ENCODE measurements at places on chromosomes 1 and 21.

DNA sequence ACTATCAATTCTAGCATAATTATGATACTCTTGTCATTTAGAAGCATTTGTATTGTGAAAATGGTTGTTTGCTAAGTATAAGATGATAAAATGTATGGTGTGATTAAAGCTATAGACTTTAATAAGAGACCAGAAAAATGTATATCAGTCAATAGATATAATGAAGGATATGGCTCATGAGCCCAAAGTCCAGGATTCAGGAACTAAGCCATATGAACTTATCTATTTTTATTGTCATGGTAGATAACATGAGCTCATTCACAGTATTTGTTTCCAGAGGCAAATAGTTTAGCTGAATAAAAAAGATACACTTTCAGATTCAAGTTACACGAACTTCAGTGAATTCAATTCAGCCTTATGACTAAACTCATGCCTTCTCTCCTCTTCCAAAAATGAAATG is 32.7 kb downstream of the PRDX6 start:
- no peak for DNase-seq

DNA sequence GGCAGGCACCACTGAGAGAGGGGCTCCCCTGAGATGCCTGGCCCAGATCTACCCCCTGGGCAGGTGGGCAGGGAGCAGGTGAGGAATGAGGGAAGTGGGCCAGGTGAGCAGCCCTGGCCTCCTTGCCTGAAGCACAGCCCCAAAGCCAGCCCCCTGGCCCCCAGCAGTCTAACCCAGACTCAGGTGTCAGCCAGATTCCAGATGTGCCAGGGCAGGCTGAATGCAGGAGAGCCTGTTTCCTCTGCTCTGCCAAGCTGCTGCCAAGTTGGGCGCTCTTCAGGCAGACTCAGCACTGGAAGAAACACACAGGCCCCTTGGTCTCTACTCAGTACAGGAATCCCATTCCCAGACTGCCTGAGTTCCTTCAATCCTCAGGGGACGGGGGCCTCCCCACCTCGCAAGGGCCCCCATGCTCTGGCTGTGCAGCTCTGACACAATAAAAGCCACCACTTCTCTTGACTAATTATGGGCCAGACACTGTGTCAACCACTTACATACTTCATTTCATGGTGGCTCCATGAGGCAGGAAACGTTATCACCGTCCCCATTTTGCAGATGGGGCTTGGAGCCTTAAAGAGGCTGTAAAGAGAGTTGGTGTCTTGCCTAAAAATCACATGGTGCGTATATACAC is 20.4 kb downstream of the ARHGEF19 start:
- DNase-seq = no peak

DNA sequence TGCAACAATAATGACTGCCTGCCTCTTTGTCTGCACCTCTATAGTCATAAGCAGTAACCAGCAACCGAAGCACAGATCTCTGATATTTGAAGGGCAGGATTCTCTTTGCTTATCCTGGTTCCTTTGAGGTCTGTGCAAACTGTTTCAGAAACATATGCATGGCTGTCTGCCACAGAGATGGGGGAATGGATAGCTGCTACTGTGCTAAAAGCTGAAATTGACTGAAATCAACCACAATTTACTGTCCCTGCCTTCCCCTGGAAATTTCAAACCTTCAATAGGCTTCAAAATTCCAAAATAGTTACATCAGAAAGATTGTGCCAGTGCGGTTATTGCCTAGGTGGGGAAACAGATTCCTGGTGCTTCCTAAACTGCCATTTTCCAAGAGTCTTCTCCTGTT is 136.8 kb upstream of the GORAB start:
- DNase-seq = no peak

GRCh38 chr21:44533121-44533890 is 6.7 kb downstream of the KRTAP10-1 start:
- no peak for DNase-seq

GRCh38 chr1:230056098-230056497 is 10.9 kb upstream of the GALNT2 start:
- DNase-seq = no peak

DNA sequence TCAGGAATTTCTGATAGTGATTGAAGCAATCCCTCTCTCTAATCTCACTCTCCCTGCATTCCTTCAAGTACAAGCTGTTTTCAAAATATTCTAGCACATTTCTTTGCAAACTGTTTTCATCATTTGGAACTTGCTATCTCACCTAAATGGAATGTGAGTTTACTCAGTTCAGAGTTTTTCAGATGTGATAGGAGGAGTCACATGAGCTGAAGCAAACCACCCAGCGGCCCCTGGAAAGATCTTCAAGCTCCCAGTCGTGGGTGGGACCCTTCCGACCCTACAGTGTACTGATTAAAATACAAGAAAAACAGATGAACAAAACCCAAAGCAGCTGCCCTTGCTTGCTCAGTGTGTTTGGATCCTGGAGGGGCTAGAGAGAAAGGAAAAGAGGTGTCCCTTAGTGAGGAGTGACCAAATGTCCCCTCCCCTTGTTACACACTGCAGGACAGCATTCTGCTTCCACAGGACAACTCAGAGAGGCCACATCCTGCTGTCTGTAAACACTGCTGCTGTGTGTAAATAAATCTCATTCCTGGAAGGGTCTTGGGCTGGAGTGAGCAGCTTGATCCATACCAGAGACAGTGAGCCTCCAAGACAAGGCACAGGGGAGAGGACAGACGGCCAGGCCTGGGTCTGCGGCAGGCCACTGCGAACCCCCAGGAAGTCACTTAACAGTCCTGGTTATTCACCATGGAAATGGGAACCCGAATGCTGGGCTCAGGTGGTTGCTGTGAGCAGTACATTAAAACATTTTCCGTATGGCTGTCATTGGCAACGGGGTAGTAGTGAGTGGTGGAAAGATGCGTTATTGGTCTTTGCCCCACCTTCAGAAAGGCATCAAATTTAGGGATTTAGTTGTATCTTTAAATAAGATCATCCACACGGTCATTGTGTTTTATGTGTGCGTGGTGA is 229.2 kb downstream of the RHOU start:
- peak; percentile 51 for DNase-seq

- DNase-seq = peak; percentile 24
Measured at GRCh38 chr1:168945870-168946269, 160.6 kb upstream of the ATP1B1 start.

DNA sequence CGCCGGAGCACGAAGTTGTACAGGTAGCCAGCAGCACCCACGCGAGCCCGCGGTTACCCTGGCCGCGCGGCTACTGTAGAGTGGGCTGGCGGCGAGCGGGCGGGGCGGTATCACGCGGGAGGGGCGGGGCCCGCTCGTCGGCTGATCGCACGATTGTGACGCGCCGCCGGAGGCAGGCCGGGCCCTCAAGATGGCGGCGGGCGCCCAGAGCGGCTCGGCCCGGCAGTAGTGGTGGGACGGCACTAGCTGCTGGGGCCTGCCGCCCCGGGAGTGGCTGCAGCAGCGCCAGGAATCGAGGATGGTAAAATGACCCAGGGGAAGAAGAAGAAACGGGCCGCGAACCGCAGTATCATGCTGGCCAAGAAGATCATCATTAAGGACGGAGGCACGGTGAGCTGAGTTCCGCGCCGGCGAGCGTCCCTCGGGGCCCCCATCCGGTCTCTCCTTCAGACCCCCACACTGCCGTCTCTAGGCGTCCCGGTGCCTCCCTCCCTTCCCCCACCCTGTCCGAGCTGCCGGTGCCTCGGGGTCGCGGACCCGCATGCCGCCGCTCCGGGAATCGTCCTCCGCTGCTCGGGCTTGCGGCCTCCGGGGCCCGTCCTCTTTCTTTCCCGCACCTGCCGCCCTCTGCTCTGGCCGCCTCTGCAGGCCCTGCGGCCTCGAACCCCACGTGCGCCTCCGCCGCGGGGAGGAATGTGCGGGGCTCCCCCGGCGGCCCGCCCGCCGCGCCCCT is 68.3 kb downstream of the SLC35A3 start:
- DNase-seq = peak; percentile 96

GRCh38 chr1:169484683-169485430 is 887 bp downstream of the SLC19A2 start:
- DNase-seq = peak; percentile 73

DNA sequence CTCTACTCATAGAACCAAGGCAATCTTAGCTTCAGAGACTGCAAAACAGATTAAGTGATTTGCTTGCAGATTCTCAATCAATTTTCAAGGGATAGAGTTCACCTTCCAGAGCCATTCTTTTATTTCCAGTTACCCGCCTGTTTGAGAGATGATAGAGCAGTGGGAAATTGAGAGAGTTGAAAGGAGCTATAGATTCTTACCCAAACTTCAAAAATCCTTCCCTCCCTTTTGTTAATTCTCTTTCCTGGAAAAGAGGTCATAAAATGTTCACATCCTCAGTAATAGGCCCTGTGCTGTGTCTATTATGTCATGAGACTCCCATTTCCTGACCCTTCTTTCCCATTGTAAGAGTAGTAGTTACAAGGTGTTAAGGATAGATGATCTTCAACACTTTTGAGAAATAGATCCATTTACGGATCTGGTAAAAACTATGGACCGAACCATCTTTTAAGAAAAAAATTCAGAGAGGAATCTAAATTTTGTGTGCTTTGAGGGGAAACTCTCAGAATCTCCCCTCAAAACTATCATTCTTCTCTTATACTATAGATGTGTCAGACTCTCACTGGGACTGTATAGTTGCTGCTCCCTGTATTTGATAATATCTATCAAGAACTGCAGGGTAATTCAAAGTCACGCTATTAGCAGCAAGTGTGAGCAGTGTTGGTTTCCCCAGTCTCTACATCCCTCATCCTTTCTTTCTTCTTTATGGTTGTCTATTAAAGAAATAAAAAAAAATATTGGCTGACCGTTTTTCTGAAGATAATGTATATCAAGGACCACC is 8.0 kb downstream of the RGS4 start:
- no peak for DNase-seq

GRCh38 chr1:109161858-109162606 is 48.1 kb downstream of the ELAPOR1 start:
- peak; percentile 65 for DNase-seq

DNA sequence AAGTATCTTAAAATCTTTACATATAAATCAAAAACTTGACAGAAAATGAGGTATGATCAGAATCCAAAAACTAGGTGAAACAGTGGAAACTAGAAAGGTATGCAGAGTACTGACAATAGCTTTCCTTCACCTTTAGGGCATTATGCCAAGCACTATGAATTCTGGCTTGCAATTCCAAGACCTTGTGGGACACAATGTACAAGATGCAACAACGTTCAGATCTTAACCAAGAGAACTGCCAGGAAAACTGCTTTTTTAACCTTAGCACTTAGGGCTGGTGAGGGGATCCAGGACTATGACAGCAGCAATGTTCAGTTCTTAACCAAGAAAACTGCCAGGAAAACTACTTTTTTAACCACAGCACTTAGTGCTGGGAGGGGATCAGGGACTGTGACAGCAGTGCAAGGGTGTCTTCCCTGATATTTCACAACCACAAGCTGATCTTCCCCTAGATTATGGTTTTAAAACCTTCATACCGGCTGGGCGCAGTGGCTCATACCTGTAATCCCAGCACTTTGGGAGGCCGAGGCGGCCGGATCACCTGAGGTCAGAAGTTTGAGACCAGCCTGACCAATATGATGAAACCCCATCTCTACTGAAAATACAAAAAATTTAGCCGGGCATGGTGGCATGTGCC is 22.3 kb downstream of the FOXJ3 start:
- DNase-seq = no peak

DNA sequence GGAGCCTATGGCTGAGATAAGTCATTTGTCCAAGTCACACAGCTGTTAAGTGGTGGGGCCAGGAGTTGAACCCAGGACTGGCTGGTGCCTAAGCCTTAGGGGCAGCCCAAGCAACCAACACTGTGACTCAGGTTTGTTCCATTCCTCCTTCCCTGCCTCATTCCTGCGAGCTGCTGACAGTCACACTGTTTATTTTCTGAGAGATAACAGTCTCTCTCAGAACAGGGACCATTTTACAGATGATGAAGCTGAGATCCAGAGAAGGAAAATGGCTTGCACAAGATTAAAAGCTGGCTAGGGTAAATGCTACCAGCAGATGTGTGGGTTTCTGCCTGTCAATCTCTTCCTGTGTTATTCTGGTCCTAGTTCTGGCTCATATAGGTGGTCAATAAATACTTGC is 24.3 kb upstream of the TCEA3 start:
- DNase-seq = no peak

- DNase-seq = no peak
Measured at GRCh38 chr1:145979746-145980456, 15.4 kb downstream of the POLR3GL start.

- DNase-seq = no peak
Measured at GRCh38 chr1:241048622-241049021, 308.4 kb downstream of the RGS7 start.

GRCh38 chr1:230170153-230170547 is 103.1 kb downstream of the GALNT2 start:
- no peak for DNase-seq

- no peak for DNase-seq
Measured at GRCh38 chr21:34669149-34669879, 520 bp downstream of the CLIC6 start.

DNA sequence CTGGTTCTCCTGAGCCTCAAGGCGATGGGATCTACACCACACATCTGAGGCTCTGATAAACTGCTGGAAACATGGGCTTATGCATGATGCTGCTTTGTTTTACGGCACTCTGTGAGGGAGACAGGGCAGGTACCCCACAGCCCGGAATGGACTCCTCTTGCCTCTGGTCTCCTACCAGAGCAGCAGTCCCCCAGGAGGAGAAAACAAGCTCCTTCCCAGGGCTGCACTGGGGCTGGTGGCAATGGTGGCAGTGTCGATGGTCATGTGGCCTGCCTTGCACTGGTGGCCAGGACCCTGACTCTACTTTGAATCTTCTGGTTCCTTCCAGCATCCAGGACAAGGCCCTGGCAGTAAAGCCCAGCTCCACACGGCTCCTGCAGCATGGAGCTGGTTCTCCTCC is 79.4 kb downstream of the TOMM20 start:
- DNase-seq = no peak

- no peak for DNase-seq
Measured at GRCh38 chr1:27868932-27869718, 3.2 kb upstream of the THEMIS2 start.

DNA sequence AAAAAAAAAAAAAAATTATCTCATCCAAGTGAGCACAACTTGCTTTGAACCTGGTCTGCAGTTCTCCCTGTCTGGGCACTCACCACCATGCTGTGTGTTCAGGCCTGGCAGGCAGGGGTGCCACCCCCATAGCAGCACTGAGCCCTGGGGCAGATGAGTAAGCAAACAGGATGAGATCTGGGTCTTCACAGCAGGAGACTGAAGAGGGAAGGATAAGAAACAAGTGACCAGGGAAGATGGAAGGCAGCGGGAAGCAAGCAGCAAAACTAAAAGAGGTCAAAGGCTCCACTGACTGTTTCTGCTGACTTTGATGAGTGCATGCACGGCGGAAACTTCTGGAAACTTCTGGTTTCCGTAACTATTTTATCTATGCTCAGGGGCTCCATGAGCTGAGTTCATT is 133.5 kb upstream of the SOD1 start:
- no peak for DNase-seq

- DNase-seq = peak; percentile 62
Measured at GRCh38 chr21:44304877-44305293, 5.0 kb downstream of the PFKL start.

- DNase-seq = no peak
Measured at GRCh38 chr1:203666609-203667008, 40.0 kb downstream of the ATP2B4 start.

- DNase-seq = no peak
Measured at GRCh38 chr1:6010554-6010953, 18.3 kb upstream of the NPHP4 start.

- DNase-seq = no peak
Measured at GRCh38 chr1:180027949-180028445, 73.4 kb downstream of the CEP350 start.
